ENCODE measurements at places on chromosomes 2 and 18.
A peak's percentile ranks its signal among the peaks of the same experiment; 100 is the strongest.

- DNase-seq = no peak
Observed at GRCh38 chr2:97716695-97717612, 3.6 kb downstream of the ZAP70 start.

- DNase-seq = no peak
Observed at GRCh38 chr18:52716973-52717372, 377.0 kb downstream of the DCC start.

DNA sequence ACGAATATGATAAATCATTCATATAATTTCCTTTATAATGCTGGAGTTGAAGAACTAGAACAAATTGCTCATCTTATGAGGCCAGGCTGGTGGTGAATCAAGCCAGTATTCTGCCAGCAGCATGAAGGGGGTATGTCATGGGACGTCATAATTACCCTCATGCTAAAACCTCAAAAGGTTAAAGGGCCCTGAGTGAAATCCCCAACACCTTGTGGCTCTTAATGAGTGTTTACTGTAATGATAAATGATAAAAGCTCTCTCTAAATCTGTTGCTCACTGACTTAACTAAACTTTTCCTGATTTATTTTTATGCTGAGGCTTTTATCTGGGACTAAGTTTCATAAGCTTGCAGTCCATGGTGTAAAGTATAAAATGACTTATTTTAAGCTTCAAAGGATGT is 18.3 kb upstream of the NEDD4L start:
- DNase-seq = no peak

DNA sequence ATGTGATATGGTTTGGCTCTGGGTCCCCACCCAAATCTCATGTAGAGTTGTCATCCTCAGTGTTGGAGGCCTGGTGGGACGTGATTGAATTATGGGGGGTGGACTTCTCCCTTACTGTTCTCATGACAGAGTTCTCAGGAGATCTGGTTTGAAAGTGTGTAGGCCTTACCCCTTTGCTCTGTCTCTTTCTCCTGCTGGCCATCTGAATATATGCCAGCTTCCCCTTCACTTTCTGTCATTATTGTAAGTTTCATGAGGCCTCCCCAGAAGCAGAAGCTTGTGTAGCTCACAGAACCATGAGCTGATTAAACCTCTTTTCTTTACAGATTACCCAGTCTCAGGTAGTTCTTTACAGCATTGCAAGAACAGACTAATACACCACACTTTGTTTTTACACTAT is 222.3 kb downstream of the DOK6 start:
- no peak for DNase-seq

DNA sequence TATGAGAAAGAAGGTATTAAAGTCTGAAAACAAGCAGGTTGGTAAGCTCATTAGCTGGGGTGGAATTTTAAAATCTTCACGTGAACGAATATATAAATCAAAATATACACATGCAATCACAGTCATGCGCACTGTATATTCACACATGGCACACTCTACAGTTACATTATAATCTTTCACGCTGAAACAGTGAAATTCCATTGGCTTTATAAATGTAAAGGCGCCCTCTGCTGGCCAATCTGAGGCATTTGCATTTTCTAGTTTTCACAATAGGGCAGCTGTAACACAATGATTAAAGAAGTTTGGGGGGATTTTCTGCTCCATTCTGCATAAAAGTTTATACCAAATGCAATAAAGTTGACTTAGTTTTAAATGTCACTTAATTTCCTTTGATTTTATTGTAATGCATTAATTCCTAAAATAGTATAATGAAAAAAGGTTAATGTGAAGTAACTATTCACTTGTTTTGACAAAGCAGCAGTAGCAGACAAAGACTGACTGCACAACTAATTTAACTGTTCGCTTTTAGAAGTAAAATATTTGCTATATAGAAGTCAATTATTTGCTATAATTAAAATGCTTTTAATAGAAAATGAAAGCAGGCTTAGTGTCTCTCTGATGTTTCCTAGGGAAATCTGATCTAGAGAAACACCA is 17.2 kb downstream of the IFIH1 start:
- DNase-seq = peak; percentile 54

- no peak for DNase-seq
Observed at GRCh38 chr2:186979439-186980116, 130.6 kb upstream of the ZSWIM2 start.

GRCh38 chr18:54647176-54647575 is 56.1 kb downstream of the DYNAP start:
- DNase-seq = no peak

GRCh38 chr2:46722142-46722541 is 193.5 kb downstream of the MCFD2 start:
- no peak for DNase-seq

- no peak for DNase-seq
Observed at GRCh38 chr2:101108357-101108756, 42.8 kb downstream of the TBC1D8 start.

DNA sequence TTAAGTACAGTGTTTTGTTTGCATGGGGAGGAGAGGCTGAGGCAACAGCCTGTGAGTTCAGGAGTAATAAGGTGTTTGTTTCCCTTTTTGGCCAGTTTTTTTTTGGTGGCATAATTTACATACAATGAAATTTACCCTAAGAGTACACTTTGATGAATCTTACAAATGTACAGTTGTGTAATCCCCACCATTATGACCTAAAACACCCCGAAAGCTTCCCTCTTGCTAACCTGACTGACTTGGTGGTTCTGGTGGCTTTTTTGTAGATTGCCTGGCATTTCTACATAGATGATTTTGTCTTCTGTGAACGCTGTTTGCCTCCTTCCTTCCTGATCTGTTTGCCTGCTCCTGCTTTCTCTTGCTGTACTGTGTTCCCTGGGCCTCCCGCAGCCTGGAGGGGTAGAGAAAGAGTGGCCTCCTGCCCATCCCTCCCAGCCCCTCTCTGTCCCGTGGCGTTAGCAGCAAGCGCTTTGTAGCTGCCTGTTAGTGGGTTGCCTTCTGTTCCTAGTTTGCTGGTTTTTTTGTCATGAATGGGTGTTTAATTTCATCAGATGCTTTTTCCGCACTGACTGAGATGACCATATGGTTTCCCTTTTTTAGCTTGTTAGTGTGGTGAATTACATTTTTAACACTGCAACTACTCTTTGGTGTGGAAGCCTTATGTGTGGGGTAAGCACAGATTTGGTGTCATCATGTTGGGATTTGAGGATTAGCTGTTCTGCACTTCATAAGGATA is 32.1 kb downstream of the ASAP2 start:
- DNase-seq = no peak

DNA sequence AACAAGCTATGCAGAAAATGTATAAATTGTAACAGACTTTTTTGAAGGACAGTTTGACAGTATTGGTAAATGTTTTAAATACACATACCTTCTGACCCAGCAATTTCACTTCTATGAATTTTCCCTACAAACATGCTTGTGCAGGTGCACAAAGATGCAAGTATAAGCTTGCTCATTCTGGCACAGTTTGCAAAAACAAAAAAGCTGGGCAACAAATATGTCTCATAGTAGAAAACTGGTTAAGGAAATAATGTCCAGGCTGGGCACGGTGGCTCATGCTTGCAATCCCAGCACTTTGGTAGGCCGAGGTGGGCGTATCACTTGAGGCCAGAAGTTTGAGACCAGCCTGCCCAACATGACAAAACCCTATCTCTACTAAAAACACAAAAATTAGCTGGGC is 96.9 kb upstream of the NEDD4L start:
- DNase-seq = no peak

DNA sequence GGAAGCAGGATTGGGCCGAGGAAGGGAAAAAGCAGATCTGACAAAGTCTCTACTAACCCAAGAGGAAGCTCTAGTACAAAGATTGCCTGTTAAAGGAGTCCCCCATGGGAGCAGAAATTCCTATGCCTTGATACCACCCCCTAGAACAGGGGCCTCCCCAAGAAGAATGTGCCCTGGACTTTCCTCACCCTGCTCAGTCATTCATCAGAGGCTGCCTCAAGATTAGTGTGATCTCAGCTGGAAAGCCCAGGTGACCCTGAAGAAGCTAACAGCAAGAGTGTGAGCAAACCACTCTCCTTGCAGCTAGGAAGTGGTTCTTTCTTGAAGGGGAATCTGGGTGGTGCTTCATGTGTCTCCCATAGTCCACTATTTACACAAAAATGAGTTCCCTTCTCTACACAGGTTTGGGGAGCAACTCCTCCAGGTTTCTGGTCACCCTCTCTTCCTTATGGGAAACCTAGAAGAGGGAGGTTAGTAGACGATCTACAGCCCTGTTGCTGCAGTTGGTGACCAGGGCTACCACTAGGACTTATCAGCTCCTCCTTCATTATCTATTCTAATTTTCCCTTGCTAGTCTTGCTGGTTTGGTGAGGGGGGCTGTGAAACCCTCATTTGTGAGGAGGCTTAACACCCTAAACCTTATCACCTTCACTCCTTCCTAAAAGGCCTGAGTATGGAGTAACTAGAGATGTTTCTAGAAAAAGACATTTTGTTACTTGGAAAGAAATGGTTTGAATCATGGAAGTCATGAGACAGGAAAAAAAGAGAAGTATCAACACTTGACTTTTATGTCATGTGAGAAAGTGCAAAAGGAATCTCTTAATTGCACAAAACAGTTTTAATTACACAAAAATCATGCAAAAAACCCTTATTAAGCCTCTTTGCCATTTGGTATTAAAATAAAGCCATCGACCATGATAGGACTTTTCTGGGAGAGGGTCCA is 2.9 kb upstream of the WDR7 start:
- no peak for DNase-seq

- no peak for DNase-seq
Observed at GRCh38 chr18:51751901-51752300, 554.4 kb upstream of the MEX3C start.

- no peak for DNase-seq
Observed at GRCh38 chr18:58670404-58671110, 708 bp upstream of the MALT1 start.

GRCh38 chr2:39541011-39541930 is 104.2 kb upstream of the MAP4K3 start:
- DNase-seq = no peak

- no peak for DNase-seq
Observed at GRCh38 chr2:118834440-118834810, 13.0 kb downstream of the EN1 start.

GRCh38 chr2:216013080-216013909 is at the start of gene MREG:
MREG (minus strand) TSS chr2:216013551; CDS start chr2:216013327, 224 bp downstream.
- DNase-seq = peak; percentile 88

DNA sequence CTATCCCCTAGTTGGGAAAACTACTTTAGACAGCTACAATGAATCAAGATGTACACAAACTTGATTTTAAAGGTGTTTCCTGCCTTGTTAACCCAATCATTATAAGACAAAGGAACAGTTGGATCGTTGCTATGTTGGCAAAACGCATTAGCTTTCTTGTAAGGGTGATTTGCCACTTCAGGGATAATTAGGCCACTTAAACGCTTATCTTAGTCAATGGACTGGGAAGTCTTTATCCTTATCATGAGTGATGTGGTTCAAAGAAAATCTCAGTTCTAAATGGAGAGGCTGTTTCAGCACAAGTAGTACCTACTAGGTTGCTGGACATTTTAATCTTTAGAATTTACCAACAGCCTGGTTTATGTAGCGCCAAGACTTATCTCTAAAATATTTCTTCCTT is 406.1 kb upstream of the MEX3C start:
- no peak for DNase-seq

DNA sequence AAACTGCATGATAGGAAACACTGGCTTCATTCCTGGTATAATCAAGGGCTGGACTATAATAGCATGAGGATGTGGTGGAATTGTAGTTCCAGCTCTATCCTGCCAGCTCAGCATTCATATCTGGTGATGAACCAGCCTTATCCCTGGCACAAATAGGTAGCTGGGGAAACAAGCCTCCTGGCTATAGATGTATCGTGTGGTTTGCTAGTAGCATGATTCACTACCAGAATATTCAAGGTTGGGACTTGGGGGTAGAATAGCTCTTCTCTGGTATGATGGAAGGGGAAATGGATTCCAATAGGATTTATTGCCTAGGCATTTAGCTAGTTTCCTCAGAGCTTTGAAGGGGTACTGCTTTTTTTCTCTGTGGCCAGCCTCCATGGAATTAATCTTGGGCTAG is 532.8 kb downstream of the FBXO15 start:
- no peak for DNase-seq

- peak; percentile 42 for DNase-seq
Observed at GRCh38 chr2:112155331-112156151, 17.4 kb downstream of the FBLN7 start.

DNA sequence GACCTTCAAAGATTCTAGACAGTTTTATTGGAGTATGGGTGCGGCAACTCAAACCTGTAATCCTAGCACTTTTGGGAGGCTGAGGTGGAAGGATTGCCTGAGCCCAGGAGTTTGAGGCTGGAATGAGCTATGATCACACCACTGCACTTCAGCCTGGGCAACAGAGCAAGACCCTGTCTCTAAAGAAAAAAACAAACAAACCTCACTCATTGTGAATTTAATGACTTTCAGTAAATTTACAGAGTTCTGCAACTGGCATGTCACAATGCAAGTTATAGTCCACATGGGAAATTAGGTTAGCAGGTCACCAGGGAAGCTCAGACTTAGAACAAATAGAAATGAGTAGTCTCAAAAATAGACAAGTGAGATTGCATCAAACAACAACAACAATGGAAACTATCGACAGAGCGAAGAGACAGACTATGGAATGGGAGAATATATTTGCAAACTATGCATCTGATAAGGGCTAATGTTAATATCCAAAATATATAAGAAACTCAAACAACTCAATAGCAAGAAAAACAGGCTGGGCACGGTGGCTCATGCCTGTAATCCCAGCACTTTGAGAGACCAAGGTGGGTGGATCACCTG is 6.7 kb upstream of the NRBP1 start:
- no peak for DNase-seq

DNA sequence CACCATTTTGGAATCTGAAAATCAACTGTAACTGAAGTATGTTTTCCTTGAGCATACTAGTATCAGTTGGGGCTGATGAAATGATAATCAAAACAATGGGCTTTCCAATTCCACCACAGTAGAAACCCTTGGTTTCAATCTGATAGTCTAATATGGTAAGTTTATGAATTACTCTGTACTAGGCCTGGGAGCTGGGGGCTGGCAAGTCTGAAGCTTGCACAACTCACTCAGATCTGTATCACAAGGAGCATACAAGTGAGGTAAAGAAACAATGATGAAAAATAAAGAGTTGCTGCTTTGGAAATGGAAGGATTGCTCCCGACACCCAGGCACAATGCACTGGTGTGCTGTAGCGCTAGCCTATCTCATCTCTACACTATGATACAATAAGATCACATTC is 19.4 kb downstream of the ZEB2 start:
- DNase-seq = no peak

DNA sequence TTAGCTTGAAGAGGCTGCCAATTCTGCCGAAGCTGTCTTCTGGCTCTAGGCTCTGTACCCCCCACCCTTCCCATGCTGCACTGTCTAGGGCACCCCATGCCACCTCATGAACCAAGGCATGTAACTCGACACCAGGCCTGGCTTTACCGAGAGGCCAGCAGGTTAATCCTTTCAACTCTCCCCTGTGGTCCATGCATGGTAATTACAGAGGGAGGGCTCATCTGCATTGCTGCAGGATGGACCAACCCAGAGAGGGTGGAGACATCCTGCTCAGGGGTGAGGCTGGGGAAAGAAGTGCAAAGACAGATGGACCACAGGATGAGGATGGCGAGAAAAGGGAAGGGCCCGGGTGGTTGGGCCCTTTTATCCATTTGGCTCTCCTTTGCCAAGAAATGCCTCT is 65.8 kb downstream of the KCTD1 start:
- no peak for DNase-seq

GRCh38 chr2:201980389-201980821 is 53.2 kb upstream of the FZD7 start:
- no peak for DNase-seq

GRCh38 chr2:227363756-227364155 is 15.3 kb downstream of the TM4SF20 start:
- no peak for DNase-seq

GRCh38 chr18:79582978-79583377 is 96.6 kb upstream of the CTDP1 start:
- DNase-seq = no peak

Data from activated naive CD4-positive, alpha-beta T cell treated with Interleukin-2 at 50 U/mL for 16 hours (primary cell).